ENCODE measurements at places on chromosomes 5 and 9.

DNA sequence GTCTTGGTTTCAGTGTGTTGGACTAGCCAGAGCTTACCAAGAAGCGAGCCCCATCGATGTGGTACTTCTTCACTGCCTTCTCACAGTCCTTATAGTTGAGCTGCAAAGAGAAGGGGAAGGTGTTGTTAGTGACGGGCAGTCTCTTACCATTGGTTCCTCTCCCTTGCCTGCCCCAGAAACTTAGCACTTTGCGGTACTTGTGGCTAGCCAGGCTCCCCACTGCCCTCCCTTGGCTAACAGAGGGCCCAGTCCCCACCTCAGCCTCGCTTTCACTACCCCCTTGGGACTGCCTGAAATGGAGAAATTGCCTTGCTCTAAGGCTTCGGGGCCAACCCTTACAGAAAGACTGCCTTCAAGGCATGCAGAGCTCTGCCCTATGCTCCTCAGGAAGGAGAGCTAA is 4.3 kb downstream of the LCP2 start:
- DNase-seq = no peak

DNA sequence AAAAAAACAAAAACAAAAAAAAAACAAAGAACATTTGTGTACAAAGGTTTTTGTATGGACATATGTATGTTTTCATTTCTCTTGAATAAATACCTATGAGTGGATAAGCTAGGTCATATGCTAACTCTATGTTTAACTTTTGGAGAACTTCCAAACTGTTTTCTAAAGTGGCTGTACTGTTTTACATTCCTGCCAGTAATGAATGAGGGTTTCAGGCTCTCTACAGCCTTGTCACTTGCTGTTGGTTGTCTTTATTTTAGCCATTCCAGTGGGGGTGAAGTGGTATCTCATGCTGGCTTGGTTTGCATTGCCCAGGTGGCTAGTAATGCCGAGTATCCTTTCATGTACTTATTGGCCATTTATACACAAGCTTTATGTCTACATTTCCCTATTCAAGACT is 9.1 kb upstream of the TRIO start:
- DNase-seq = no peak

DNA sequence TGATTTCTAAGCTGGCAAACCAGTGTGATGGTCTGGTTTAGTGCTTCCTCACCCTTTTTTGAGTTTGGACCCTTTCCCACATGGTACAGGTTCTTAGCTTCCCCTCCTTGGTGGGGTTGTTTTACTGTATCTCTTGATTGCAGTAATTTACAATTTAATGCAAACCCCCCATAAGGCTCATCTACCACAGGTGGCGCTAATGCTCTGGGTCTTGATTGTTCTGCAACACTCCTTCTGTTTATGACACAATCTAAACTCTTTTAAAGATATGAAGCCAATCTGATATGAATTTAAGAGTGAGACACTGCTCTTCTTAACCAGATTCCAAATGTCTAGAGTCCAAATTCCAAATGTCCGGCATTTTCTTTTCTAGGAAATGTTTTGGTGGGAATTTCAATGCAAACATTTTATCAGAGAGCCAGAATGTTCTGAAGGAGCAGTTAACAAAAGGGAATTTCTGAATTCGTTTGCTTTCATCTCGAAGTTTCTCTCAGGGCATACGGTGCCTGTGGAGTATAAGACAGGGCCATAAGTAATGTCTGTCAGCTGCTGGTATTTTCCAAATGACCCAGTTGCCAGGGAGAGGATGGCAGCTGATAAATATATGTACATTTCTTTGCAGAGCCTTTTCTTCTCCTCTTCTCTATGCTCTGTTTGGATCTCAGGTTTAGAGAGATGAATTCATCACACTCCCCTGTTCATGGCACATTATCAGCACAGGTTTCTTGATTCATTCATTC is 246.8 kb downstream of the ARHGAP26 start:
- DNase-seq = peak; percentile 63

GRCh38 chr5:6393596-6394194 is 15.3 kb upstream of the MED10 start:
- no peak for DNase-seq

DNA sequence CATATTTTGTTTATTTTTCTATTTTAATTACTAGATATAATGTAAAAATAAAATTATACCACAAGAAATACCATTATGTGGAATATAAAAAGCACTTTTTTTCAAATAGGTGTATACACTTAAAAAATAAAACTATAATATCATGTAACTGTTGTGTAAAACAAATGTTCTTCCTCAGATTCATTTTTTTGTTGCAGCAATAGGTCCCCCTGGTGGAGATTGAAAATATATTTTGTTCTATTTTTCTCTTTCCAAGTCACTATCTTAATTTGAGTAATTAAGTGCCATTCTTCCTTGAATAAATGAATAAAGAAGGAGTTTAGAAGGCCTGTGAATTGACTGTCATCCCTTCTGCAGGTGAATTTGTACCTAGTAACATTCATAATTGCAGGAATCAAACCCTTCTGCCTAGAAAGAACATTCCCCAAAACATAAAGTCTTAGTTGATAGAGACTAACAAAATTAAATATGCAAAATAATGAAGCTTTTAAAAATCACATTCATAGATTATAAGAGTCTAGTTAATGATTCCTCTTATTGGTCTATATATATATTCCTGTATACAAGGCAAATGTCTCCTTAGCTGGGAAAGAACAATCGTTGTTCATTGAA is 23.4 kb downstream of the CETN3 start:
- DNase-seq = no peak

DNA sequence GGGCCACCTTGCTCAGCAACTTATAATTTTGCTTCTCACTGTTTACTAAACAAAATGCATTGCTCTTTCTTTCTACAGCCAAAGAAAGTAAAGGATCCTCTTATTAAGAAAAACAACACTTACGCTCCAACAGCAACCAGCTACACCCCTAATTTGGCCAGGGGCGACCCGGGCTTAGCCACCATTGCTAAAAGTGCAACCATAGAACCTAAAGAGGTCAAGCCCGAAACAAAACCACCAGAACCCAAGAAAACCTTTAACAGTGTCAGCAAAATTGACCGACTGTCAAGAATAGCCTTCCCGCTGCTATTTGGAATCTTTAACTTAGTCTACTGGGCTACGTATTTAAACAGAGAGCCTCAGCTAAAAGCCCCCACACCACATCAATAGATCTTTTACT is 49.1 kb downstream of the GABRA1 start:
- DNase-seq = no peak

DNA sequence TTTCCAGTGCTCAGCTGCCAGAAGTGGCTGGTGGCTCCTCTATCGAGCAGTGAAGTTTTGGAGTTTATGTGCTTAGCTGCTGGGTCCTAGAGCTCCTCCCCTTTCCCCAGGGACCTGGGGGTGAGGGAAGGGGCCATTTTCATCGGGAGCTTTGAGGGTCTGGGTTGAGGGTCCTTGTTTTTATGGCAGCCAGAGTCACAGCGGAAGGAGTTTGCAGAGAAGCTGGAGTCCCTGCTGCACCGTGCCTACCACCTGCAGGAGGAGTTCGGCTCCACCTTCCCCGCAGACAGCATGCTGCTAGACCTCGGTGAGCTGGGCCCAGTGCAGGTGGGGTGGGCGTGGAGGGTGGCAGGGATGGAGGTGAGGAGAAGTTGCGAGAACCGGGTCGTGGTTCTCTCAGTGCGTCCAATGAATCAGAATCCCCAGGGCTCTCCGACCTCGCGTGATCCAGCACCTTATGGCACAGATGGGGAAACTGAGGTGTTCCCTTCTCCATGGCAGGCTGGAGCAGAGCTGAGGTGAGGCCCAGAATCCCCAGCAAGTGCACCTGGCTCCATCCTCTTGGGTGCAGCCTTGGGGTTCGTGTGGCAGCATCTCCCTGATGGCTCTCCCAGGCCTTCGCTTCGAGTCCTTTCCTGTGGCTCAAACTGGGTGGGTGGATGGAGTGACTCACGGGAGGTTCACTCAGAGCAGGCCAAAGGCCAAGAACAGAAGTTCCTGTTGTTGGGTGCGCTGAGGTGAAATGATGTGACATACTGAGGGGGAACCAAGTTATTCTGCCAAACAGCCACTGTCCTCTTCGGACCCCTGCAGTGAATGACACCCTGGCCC is 21.7 kb upstream of the DOLPP1 start:
- DNase-seq = no peak

DNA sequence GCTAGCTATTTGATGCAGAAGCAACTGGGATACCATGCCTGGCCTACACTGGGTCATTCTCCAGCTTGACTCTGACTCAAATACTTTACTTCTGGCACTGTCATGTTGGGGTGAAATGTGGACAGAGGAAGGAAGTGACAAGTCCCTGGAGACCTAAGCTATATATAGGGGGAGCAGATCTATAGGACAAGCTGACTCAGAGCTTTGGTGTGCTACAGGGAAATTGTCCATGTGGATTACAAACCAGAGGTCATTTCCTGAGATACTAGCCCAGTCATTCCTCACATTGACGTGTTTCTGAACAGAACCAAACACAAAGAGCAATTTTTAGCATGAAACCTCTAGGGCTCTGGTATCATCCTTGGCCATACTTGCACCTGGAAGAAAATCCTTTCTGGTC is 531.6 kb upstream of the CLINT1 start:
- DNase-seq = peak; percentile 88

- DNase-seq = no peak
Measured at GRCh38 chr9:137315581-137316011, 13.5 kb upstream of the NRARP start.

DNA sequence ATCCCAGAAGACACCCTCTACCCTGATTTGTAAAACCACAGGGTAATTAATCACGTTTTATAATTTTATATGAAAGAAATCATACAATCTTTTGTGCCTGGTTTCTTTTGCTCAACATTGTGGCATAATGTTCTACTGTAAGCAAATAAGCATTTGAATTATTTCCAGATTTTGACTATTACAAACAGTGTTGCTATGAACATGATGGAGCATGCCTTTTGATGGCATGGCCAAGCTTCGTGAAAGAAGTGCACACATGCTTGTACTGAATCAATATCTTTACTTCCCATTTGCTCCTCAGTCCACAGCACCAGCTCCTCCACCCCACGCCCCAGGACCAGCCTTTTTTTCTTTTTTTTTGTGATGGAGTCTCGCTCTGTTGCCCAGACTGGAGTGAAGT is 29.9 kb downstream of the ACSL6 start:
- no peak for DNase-seq

- no peak for DNase-seq
Measured at GRCh38 chr9:117957267-117957666, 253.1 kb downstream of the TLR4 start.

- DNase-seq = no peak
Measured at GRCh38 chr9:3960661-3961144, 339.2 kb downstream of the GLIS3 start.

- no peak for DNase-seq
Measured at GRCh38 chr5:93054424-93055163, 526.4 kb downstream of the NR2F1-AS1 start.

GRCh38 chr9:81609782-81610739 is 79.3 kb downstream of the TLE1 start:
- DNase-seq = no peak

- peak; percentile 25 for DNase-seq
Measured at GRCh38 chr9:93451849-93452709, 594 bp downstream of the FAM120A start.

GRCh38 chr9:38390851-38391250 is 1.7 kb upstream of the ALDH1B1 start:
- DNase-seq = no peak

DNA sequence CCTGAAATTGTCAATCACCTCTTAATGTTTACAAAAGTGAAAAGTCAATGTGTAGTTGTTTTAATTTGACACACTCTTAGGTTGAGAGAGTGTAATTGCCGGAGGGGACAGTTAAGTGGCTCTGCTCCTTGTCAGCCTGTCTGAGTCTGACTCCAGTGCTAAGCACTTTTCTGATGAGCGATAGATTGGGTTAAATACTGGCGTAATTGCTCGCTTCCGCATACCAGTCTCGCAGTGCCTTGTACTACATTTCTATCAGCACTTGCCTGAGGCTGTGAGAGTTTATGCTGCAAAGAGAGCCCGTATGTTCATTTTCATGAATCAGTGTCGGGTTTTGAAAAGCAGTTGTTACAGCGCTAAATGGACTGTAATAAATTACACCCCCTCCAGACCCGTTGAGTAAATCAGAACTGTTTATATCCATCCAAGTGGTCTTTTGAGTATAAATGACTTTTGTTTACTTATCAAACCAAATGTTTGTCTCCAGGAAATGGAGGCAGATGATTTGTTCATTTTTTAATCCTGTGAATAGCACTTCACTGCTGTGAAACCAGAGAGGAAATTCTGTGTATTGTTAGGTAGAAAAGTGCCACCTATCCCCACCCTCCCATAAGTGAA is 41.0 kb upstream of the DMRT3 start:
- DNase-seq = no peak

DNA sequence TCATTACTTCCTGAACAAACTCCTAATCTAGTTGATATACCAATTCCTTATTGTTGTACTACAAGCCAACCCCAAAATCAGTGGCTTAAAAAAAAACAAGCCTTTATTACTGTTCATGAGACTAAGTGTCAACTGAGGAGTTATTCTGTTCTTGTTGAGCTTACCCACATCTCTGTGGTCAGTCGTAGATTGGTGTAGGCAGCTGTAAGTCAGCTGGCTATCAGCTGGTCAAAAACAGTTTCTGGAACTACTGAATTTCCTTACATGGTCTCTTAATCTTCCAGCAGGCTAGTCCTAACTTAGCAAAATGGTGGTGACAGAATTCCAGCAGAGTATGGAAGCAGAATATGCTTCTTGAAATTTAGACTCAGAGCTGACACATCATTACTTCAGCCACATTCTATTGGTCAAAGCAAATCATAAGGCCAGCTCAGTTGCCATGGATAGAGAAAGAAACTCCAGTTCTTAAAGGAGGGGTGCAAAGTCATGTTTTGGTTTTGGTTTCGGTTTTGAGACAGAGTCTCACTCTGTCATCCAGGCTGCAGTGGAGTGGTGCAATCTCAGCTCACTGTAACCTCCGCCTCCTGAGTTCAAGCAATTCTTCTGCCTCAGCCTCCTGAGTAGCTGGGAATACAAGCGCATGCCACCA is 386.1 kb upstream of the MPDZ start:
- DNase-seq = no peak

DNA sequence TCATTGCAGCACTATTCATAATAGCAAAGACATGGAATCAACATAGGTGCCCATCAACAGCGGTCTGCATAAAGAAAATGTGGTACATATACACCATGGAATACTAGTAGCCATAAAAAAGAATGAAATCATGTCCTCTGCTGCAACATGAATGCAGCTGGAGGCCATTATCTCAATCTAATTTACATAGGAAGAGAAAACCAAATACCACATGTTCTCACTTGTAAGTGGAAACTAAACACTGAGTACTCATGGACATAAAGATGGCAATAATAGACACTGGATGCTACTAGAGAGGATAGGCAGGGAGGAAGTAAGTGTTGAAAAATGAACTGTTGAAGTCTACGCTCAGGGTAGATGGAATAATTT is 203.9 kb upstream of the CDH9 start:
- no peak for DNase-seq

- DNase-seq = no peak
Measured at GRCh38 chr5:178777520-178777919, 47.1 kb upstream of the ZNF354A start.

- no peak for DNase-seq
Measured at GRCh38 chr5:59088546-59088945, 505.7 kb downstream of the RAB3C start.

All from SW 1271 (cell line).